Brain microvascular endothelial cell (primary cell): ENCODE measurements at places on chromosomes 4 and X.

- DNase-seq = peak; percentile 30
Observed at GRCh38 chr4:113293043-113293560, 243.6 kb downstream of the ANK2 start.

DNA sequence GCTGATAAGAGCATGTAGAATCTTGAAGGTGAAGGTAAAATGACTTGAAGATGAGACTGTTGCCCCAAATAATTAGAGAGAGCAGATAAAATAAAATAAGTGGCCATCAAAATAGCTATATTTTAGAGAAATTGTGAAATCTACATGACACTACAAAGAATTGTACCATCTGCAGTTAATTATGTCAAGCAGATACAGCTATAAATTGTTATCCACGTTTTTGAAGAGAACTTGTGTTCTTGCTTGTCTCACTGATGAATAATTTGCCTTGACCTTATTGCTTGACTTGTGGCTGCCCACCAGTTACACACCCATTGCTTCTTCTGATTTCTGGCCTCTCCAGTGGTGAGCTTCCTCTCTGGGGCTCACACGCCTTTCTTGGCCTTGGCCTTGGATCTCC is 75.8 kb upstream of the TNIP3 start:
- DNase-seq = no peak

DNA sequence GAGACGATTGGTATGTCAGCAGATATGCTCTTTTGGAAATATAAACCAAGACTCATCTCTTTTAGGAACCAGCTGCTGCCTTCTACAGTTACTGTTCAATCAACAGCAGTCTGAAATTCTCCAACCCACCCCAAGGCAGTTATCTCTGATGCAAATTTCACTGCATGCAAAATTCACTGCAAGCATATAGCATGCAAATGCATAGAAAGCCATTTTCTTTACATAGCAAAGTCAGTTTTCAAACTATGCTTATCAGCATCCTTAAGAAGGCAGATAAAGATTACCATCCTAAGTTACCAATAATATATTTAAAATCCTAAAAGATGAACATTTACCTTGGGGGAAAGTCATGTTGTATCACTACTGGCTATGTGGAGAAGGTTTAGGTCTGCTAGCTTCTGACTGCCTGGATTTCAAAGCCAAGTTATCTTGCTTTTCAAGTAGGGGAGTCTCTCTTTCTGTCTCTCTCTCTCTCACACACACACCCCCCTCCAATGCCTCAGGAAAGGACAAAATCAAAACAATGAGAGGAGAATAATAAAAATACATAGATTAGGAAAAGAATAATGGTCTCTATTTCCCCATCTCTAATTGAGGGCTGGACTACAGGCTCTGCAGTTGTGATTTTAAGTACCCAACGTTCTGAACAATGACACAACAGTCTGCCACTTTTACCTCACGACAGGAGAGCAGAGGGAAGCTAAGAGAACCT is 1.5 kb downstream of the NMU start:
- no peak for DNase-seq

DNA sequence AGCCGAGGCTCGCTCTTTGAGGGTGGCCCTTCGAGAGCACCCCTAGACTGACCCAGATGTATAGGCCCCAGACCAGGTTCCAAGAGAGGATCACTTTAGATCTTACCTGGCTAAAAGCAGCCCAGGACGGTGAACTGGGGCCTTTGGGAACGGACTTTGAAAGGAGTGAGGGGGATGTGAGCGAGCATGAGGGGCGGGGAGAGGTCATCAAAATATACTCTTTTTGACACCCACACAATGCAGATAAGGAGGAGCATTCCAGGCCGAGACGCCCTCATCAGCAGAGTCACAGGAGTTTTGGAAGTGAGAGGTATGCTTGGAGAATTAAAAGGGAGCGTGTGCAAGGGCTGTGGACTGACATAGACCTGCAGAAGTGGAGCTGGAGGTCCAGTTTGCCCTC is 528 bp downstream of the NSDHL start:
- DNase-seq = no peak

DNA sequence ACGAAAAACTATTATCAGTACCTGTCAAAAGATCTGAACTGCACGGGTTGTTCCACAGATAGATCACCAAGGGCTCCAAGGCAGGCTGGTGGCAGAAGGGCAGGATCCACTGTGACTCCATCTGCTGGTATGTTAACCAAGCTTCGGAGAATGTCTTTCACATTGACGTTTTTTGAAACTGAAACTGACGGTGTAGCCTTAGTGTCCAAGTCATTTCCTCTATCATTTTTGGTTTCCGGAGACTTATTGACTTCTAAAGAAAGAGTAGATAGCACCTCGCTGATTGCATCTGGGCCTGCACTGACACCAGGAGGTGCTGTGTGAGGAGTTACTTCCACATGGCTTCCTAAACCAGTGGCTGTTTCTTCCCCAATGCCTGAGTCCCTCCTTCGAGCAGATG is 186.9 kb downstream of the LRBA start:
- no peak for DNase-seq

GRCh38 chrX:36568946-36569345 is 439.2 kb upstream of the FAM47C start:
- no peak for DNase-seq

DNA sequence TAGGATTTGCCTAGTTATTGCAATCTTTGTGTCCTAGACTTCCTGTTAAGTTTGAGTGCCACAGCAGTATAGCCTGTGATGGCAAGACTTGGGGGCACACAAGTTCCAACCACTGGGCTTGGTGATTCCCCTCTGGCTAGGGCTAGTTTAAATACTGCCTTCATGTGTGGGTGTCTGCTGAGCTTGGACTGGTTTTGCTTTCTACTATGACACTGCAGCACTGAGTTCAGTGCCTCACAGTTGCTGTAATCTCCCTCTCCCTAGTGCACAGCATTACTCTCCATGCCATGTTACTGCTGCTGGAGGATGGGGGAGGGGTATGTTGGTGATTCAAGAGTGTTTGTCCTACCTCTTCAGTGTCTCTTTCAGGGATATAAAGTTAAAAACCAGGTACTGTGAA is 379.6 kb downstream of the IL15 start:
- DNase-seq = no peak

GRCh38 chr4:128517739-128518510 is 230.3 kb upstream of the PGRMC2 start:
- peak; percentile 90 for DNase-seq

DNA sequence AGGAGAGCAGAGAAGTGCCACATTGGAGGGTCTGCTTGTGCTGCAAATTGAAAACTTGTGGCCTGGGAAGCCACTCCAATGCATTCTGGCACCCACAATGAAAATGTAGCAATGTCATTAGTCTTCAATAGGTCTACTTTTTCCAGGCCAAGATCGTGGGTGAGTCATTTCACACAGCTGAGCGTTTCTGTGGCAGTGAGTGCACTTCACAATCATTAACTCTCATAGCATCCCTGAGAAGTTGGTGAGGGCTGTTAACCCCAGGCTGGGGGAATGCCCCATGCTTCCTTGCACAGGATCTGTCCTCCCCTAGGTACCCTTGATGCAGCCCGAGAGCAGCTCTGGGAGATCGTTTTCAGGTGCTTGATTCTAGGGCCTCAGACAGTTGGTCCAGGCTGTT is 196.8 kb upstream of the ATP6AP2 start:
- no peak for DNase-seq

DNA sequence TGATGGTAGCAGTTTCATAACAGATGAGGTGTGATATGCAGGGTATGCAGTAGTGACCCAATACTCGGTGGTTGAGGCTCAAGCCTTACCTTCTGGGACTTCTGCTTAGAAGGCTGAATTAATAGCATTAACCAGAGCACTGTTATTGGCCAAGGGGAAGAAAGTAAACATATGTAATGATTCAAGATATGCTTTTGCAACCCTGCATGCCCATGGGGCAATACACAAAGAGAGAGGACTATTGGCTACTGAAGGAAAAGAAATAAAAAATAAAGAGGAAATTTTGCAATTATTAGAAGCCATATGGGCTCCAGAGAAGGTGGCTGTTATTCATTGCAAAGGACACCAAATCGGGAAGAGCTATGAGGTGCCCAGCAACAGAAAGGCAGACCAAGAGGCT is 8.7 kb downstream of the GAGE10 start:
- no peak for DNase-seq

DNA sequence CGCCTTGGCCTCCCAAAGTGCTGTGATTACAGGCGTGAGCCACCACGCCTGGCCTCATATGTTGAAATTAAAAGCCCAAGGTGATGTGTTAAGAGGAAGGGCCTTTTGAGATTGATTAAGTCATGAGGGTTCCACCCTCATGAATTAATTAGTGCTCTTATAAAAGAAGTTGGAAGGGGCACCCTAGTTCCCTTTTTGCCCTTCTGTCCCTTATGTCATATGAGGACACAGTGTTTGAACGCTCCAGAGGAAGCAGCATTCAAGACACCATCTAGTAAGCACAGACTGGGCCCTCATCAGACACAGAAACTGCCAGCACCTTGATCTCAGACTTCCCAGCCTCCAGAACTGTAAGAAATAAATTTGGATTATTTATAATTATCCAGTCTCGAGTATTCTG is 5.1 kb upstream of the APLN start:
- DNase-seq = no peak

- DNase-seq = no peak
Observed at GRCh38 chr4:8396762-8397406, 43.6 kb downstream of the ACOX3 start.

- DNase-seq = peak; percentile 76
Observed at GRCh38 chr4:143336781-143337599, at the start of gene GAB1. TSS of gene GAB1 (plus strand) at chr4:143336876. CDS start at chr4:143337189, 313 bp downstream.

- no peak for DNase-seq
Observed at GRCh38 chr4:17920681-17921080, 100.9 kb downstream of the LCORL start.

GRCh38 chrX:117092641-117093040 is 629.9 kb upstream of the CT83 start:
- no peak for DNase-seq

DNA sequence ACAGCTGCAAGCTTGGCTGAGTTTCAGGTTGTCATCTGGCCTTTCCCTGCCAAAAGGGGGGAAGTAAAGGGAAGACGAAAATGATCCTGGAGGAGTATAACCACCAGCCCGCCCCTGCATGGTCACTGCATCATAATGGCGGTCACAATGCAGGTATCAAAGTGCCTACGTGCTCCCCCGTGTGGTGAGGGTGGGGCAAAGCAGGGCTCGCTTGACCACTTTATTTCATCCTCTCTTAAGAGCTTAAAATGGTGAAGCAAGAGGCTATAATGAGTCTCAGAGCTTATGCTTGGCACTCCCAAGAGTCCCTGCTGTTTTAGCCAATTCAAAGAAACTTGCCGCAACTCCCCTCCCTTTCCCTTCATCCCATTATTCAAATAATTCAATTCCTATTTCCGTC is 105.6 kb downstream of the APOOL start:
- no peak for DNase-seq

DNA sequence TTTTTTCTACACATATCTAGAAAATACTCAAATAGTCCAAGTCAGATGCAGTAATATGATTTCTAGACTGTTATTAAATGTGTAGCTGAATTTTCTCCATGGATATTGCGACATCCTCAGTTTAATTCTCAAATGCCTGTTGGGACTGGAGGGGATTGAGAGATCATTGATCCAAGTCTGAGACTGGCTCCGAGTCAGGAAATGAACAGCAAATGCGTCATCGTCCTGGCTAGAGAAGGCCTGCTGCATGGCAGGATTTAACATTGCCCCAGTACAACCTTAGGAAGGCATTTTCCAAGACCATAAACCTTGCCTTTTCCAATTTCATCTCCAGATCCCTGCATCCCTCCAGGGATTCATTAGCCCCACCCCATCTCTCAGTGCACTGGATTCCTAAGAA is 56.6 kb upstream of the SLC6A14 start:
- DNase-seq = peak; percentile 9

GRCh38 chr4:37066159-37066558 is 178.4 kb upstream of the NWD2 start:
- DNase-seq = no peak

DNA sequence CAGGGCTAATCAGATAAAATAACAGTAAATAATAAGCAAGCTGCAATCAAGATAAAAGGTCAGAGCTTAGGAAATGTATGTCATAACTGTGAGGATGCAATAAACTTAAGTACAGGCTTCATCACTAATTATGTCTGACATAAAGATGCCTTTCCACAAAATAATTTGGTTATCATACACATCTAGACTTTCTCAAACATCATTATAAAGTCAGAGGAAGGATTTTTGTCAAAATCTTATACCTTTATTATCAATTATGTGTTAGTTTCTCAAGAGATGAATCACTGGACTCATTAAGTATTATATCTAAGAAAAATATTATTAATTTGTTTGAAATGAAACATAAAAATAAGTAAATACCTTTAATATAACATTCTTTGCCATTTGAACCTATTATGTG is 695.4 kb upstream of the INTU start:
- no peak for DNase-seq

DNA sequence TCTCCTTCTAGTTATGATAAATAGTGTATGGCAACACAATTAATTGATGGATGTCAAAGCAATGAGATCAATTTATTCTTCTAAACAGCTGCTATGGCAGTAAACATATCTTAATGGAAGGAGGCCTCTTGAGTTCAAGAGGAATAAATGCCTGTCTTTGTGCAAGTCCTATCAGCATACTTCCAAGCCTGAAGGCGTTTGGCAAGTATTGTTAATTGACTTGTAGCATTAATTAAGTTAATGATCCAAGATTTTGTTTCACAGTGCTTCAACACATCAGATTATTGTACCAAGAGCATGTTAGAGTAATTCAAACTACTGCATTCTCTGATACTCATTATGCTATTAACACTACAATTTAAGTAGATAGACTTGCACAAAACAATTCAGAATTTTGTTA is 144.8 kb downstream of the FAT4 start:
- DNase-seq = no peak

- peak; percentile 47 for DNase-seq
Observed at GRCh38 chr4:151231915-151232595, 44.9 kb upstream of the PRSS48 start.

GRCh38 chr4:87547016-87547708 is 18.0 kb upstream of the SPARCL1 start:
- DNase-seq = no peak

- no peak for DNase-seq
Observed at GRCh38 chr4:184318852-184319251, 101.2 kb upstream of the ENPP6 start.
